ENCODE measurements at places on chromosomes 16 and 17.
A peak's percentile ranks its signal among the peaks of the same experiment; 100 is the strongest.

GRCh38 chr17:4307179-4307930 lies 43.6 kb upstream of the ANKFY1 start:
- no peak for DNase-seq

- DNase-seq: no peak
These were observed 44.1 kb upstream of the RPL38 start for GRCh38 chr17:74159226-74159840.

- no peak for DNase-seq
These were observed 2.1 kb downstream of the RGS9 start for GRCh38 chr17:65139101-65139764.

DNA sequence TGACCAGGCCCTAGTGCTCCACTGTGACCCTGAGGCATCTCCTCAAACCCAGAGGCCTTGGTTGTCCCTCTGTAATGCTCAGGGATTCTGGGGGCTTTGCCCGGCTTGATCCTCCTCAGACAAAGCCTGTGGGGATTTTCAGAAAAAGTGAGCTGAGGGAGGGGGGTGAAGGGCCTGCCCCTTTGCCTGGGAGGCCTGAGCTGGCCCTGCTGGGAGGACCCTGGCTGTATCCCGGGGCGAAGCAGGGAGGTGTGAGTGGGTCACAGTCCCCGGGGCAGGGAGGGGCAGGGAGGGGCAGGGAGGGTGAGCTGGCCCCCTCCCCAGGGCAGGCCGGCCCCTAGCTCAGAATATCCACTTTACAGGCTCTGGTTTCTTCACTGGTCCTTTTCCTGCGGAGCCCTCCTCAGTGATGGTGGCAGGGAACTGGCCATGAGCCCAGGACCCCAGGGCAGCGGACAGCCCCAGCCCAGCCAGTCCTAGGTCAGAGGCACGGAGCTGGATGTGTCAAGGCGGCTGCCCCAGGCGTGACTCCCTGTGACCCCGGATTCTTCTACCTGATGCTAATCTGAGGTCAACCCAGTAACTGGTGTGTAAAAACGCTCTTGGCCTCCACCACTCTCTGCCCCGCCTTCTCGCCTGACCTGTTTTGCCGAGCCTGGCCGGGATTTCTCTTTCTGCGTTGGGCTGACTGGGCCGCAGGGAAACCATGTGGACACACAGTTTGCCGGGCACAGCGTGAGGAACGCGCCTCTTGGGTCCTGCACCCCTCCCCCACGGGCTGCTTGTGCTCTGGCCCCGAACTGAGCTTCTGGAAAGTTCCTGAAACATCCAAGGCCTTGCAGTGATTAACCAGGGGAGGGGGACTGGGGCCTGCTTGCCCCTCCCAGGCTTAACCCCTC lies 5.8 kb upstream of the FASN start:
- DNase-seq: no peak

- DNase-seq: no peak
These were observed 5.5 kb downstream of the CBFB start for GRCh38 chr16:67034487-67034886.

DNA sequence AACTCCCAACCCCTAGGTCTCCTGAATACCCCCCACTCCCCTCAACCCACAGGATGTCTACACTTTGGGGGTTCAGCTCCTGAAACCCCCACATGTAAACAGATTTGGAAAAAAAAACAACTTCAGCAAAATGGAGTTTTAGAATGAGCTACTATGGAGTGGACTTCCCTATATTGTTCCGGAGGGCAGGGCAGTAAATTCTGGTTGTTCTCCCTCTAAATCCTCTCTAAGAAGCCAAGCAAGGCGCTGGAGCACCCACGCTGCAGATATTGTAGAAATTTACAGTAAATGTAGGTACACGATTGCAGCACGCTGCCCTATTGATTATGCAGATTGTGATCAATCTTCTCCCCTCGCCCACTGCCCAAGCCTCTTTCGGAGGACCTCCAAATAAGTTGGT lies 8.5 kb upstream of the ZFHX3 start:
- DNase-seq: no peak

DNA sequence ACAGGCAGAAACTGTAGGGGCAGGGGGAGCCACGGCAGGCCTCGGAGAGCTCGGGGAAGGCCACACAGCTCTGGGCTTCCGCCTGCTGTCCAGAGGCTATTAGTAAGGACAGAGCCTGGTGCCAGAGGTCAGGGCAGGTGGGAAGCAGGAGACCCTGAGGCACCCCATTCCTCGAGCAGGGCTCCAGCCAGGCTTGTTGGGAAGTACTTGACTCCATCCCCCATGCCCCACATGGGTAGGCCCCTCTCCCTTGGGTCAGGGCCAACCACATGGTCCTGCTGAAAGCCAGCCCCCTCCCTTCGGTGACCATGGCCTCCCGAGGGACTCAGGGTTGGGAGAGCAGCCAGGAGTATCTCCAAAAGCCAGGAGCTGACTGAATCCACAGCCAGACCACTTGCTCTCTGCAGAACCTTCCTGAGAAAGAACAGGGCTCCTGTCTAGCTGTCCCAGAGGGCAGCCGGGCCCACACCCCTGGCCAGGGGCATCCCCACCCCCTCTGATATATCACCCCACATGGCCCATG lies 17.4 kb upstream of the MPRIP start:
- no peak for DNase-seq

- DNase-seq: no peak
These were observed 55.8 kb downstream of the ZFHX3 start for GRCh38 chr16:72992142-72992601.

DNA sequence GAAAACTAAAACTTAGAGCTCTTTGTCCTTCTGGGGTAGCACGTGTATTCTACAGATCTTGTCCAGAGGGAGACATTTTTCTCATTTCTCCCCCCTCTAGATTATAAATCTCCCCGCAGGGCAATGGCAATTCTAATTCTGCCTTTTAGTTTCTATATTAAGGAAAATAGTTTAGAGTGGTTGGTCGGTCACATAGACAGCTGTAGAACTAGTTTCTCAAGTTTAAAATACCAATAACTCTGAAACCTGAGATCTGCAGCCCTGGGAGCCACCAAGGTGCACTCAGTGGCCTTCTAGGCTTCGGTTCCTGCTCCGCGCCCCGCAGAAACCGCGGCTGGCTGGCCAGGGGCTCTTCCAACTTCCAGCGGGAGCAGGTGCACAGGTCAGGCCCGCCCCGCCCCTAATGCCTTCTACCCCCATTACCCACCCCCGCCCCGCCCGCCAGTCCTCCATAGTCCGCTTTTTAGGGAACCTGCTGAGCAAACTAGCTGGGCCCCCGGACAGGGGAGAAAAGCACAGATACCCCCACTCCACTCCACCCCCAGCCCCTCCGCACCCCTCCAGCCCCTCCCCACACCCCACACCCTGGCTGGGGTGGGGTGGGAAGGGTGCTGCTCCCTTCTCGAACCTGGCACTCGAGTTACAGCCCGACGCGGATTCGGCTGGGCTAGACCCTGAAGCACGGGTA lies 431 bp downstream of the SLFN11 start:
- peak; percentile 51 for DNase-seq

DNA sequence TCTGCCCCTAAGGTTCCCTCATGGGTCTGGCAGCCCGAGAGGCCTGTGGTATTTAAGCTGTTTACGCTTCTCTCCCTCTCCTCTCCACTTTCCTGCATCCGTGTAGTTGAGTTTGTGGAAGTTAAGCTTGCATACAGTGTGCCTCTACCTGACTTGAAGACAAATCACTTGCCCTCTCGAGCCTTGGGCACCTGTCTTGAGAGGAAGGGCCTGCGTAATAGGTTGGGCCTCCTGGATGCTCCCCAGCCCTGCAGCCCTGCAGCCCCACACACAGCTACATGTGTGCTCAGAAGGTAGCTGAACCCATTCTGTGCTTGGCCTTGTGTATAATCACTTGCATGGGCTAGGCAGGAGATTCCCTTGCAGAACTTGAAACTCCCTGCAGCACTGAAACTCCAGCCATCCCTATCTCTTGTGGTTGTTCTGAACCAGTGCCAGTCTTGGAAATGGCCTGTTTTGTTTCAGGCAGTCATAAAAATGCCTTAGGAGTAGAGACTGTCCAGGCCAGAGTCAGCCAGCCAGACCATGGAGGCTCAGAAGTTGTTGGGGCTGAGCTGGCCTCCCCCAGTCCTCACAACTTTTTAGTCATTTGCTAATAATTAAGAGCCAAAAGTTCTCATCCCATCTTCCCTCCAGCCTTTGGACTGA lies 134.6 kb downstream of the CLEC16A start:
- no peak for DNase-seq

GRCh38 chr16:87265261-87265660 lies 51.9 kb downstream of the C16orf95 start:
- no peak for DNase-seq

GRCh38 chr17:44540246-44541084 lies 16.8 kb upstream of the FZD2 start:
- no peak for DNase-seq

GRCh38 chr16:52812678-52813556 lies 239.8 kb downstream of the CHD9NB start:
- DNase-seq: no peak

- DNase-seq: no peak
These were observed 34.2 kb downstream of the ZNF423 start for GRCh38 chr16:49821614-49822282.

DNA sequence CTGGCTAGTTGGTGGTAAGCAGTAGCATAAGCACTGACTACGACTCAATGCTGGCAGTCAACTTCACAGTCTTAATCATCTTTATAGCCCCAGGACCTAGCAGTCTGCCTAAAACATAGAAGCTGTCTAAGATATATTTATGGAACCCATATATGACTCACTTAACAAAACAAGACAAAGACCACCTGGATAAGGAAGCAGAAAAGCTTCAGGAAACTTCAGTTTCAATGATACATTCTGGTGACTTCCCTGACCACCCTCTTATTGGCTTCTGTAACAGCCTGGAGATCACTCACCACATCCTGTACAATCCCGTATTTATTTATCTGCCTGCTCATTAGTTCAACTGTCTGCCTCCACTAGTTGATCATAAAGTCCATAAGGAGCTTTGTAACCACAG lies 95.5 kb downstream of the PMP22 start:
- DNase-seq: no peak

DNA sequence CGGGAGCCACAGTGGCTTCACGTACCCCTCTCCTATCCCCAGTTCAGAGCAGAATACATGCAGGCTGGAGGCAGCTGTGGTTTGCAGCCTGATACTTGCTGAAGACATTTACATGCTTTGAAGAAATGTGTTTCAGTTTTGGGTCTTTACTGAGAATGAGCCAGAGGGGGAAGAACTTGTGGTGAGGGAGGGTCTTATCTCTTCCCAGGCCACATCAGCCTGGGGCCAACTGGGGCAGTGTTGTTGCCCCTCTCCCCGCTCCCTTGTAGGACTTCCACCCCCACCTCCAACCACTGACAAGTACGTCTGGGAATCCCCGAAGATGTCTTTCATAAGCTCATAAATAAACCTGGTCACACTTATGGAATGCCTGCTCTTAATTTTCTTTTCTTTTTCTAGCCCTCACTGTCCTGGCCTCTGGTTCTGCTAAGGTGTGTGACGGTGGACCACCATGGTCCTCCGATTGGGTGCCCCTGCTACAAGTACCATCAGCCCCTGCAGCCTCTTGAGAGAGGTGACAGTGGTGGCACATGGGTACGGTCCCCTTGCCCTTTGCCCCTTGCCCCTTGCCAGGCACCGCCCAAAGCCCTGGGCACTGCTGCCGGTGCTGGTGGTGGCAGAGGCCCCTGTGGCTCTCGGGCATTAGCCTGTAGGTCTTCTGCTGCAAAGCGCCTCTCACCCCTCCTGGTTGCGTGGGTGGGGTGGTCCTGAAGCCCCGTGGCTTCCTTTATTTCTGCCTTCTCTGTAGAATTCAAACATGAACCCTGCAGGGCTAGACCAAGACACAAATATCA lies 144.8 kb upstream of the RPH3AL start:
- DNase-seq: no peak

DNA sequence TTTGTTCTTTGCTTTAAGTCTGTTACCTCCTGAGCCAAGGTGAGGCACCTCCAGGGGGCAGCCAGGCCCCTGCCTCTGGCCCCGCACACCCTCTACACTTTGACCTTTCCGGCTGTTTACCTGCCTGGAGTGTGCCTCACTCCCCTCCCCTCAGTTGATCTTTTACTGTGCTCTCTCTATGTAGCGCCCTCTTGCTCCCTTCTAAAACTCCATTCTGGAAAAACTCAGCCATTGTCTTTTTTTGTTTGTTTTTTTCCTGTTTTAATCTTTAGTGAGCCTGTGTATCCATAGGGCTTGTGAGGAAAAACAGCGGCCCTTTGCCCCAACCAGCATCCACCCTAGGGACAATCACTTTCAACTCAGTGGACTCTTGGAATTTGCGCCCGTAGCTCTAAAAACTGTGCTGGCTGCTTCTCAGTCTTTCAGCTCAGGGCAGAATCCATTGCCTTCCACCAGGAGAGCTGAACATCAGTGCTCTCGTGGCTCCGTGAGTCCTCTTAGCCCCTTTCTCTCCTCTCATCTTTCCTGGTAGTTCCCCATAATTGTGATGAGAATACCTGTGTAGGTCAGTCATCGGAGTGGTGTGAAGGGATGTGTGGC lies 4.3 kb downstream of the AMDHD2 start:
- no peak for DNase-seq

DNA sequence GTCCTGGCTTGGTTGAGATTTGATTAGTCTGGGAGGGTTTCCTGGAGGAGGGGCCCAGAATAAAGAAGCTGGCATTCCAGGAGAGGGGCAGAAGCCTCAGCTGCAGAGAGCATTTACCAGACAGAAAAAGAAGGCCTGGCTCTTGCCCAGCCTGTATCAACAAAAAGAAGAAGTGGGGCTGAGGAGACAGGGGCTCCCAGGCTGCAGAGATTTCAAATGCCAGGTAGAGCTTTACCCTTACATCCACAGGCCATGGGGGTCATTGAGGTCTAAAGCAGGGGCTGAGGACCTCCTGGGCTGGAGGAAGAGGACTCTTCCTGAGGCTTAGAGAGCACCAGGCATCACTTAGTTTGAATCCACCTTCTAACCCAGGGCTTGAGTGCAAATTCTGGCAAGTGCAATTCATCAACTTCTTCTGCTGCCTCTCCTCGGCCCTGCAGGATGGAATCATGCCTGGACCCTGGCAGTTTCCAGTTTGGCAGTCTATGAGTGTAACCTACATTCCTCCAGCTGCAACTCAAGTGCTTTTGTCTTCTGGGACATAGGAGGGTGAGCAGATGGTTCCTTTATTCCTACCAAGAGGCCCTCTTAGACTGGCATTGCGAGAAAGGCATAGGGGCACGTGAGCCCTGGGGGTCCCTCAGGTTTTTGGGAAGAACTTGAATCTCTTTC lies 15.3 kb downstream of the CA7 start:
- DNase-seq: no peak

DNA sequence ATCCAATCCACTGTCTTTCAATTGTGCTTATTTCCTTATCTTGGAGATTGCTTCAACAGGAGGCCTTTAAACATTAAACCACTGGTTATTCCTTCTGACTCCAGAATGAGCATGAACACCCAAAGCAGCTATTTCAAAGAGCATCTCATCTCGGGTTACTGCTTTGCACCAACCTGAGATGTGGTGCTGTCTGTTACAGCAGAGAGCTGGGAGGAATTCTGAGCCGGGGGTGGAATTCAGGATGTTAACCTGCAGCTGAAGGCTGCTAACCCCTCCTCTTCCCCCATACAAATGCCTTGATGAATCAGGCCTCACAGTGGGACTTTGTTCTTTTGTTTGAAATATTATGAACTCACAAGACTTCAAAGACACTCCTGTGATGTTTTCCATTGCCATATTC lies 113.1 kb downstream of the SHISA9 start:
- DNase-seq: no peak
